ENCODE measurements at places on chromosomes 1 and 21. TPM values are rescaled to one million over a fixed set of nuclear protein-coding genes. Genes with fewer than 3 reads are reported as not detected.

The SMYD2 gene
- 161 TPM for total RNA-seq

- H3K36me3 ChIP-seq: no peaks in the 10 kb centered on the region
- H3K27me3 ChIP-seq: no peaks in the 10 kb centered on the region
- no peak overlapping the region for H3K4me3 ChIP-seq
- H3K27ac ChIP-seq: no peak overlapping the region
Measured at GRCh38 chr1:150065184-150065871, 2.2 kb upstream of the VPS45 start.

DNA sequence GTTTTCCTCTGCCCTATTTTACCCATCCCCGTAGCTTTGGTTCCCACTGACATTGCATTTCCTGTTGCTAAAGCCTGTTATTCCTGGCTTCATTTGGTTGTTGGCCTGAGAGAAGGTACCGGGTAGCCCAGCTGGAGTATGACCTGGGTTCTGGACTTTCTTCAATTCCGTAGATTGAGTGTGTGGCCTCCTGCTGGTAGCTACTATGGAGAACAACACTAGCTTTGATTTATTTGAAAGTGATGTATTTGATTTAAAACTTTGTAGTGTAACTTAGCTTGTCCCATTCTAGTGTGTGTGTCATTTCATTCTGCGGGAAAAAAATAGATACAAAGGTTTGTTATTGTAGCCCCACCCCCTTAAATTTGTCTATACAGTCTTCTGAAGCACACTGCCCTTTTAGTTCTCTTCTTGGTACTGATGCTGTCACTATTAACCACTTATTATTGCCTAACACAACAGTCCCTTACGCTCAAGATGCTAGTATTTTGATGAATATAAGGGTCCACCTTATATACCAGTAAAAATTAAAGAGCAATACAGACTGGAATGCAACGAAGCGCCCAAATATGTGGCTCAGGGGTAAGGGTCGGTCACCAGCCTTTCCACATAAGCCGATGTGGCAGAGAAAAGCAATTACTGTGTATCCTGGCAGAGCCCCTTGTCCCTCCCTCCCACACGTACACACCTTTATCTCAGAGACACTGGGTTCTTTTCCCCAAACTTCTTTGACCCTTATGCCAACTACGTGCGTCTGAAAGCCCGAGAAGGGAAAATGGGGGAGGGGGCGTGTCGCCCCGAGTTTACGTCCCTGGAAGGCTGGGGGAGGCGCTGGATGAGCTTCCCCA is 643 bp upstream of the MOV10 start:
- peak overlapping the region; percentile 53 for H3K4me3 ChIP-seq
- H3K36me3 ChIP-seq: no peaks in the 10 kb centered on the region
- peaks cover 14% of the 10 kb centered on the region for H3K4me1 ChIP-seq
- H3K27ac ChIP-seq: peak overlapping the region; percentile 98

DNA sequence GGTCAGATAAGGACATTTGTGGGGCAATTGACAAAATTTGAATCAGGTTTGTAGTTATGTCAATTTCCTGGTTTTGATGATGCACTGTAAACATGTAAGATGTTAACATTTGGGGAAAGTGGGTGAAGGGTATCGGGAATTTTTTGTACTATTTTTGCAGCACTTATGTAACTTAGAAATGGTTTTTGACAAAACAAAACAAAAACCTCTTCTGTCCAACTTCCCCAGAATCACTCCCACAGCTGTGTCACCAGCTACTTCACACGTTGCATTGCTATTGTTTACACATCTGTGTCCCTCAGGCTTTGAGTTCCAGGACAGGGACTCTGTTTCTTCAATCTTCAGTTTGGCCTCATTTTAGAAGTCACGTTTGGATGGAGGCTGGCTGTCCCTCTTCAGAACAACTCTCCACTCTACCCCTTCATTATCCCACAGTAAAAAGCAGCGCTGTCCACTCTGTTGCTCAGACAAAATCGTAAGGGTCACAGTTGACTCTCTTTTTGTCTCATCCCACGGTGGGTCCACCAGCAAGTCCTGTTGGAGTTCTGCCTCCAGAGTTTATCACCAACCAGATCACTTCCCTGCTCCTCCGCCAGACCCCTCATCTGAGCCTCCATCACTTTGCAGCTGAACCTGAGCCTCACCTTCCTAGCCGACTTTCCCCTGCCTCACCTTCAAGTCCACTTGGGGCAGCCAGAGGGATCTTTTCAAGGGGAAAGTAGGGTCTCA is 63.2 kb downstream of the NENF start:
- no peaks in the 10 kb centered on the region for H3K36me3 ChIP-seq
- H3K27ac ChIP-seq: no peak overlapping the region
- no peak overlapping the region for H3K4me3 ChIP-seq
- DNase-seq: no peak
- H3K4me1 ChIP-seq: peaks cover 5% of the 10 kb centered on the region

DNA sequence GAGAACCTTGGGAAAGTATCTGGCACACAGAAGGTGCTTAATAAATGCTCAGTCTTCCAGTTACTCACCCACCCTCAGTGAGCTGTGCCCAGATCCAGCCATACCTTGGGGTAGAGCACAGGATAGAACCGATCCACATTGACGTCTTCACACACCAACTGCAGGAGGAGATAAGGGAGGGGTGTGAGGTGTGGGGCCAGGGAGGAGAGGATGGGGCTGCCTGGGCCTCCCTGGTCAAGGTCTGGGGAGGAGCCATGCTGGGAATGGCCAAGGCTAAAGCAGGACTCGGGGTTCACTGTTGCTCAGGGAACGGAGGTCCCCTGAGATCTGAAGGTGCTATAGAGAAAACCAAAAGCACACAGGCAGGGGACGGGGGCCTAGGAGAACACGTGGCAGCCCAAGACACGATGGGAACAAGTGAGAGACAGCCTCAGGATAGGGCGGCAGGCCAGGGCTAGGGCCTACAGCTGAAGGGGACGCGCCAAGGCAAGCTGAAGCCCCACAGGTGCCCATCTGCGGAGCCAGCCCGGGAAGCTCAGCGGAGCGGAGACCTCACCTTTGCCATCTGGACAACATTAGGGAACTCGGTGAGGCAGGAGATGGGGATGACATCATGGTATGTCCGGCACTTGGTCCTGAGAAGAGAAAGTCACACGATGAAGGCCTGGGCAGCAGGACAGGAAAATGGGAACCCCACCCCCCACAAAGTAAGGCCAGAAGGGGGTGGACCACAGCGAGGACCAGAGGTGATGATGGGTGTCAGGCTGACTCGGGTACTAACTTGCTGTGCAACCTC is 55.9 kb downstream of the RAP1GAP start:
- H3K4me1 ChIP-seq: peaks cover 10% of the 10 kb centered on the region
- H3K4me3 ChIP-seq: no peak overlapping the region
- no peaks in the 10 kb centered on the region for H3K36me3 ChIP-seq
- no peak for DNase-seq
- no peaks in the 10 kb centered on the region for H3K27me3 ChIP-seq
- no peak overlapping the region for H3K27ac ChIP-seq

- H3K27ac ChIP-seq: no peak overlapping the region
- no peak for DNase-seq
- no peaks in the 10 kb centered on the region for H3K27me3 ChIP-seq
Measured at GRCh38 chr1:68442822-68443556, 6.8 kb downstream of the RPE65 start.

- no peak overlapping the region for H3K4me3 ChIP-seq
- no peak for DNase-seq
- no peak overlapping the region for H3K27ac ChIP-seq
- no peaks in the 10 kb centered on the region for H3K4me1 ChIP-seq
- H3K36me3 ChIP-seq: no peaks in the 10 kb centered on the region
Measured at GRCh38 chr1:53417074-53417511, 42.1 kb upstream of the DMRTB1 start.

The SPAG17 gene
- not detected for total RNA-seq

DNA sequence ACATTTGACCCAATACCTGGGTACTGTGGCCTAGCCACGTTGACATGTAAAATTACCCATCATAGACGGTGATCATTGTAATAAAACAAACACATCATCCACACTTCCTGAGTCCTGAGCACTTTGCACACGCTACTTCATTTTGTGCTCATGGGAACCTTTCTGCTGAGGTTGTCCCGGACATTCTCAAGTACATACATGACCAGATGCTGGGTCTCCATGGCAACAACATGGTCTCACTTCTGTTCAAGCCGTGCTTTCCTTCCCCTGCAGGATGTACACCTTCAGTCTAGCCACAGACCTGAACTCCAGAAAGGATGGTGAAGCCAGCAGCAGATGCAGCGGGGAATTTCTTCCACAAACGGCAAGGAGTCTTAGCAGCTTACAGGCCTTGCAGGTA is 22.7 kb downstream of the UBASH3A start:
- H3K36me3 ChIP-seq: no peaks in the 10 kb centered on the region
- no peaks in the 10 kb centered on the region for H3K27me3 ChIP-seq
- H3K4me3 ChIP-seq: no peak overlapping the region
- no peaks in the 10 kb centered on the region for H3K4me1 ChIP-seq

- no peak for DNase-seq
- H3K27me3 ChIP-seq: no peaks in the 10 kb centered on the region
- no peaks in the 10 kb centered on the region for H3K4me1 ChIP-seq
- H3K4me3 ChIP-seq: no peak overlapping the region
- no peaks in the 10 kb centered on the region for H3K36me3 ChIP-seq
Measured at GRCh38 chr1:20031836-20032235, 38.2 kb upstream of the PLA2G5 start.

DNA sequence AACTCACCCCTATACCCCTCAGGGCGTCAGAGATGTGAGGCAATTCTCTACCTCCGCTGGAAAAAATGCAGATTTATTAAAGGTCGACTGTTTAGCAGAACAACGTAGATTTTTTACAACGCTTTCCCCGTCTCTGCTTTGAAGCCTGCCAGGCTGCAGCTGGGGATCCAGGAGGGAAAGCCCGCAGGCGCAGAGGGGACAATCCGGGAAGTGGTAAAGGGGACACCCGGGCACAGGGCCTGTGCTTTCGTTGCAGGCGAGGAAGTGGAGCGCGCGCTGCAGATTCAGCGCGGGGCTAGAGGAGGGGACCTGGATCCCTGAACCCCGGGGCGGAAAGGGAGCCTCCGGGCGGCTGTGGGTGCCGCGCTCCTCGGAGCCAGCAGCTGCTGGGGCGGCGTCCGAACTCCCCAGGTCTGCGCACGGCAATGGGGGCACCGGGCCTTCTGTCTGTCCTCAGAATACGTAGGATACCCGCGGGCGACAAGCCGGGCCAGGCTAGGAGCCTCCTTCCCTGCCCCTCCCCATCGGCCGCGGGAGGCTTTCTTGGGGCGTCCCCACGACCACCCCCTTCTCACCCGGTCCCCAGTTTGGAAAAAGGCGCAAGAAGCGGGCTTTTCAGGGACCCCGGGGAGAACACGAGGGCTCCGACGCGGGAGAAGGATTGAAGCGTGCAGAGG is 5.5 kb downstream of the SIM2 start:
- no peak overlapping the region for H3K27ac ChIP-seq
- H3K27me3 ChIP-seq: no peaks in the 10 kb centered on the region
- no peaks in the 10 kb centered on the region for H3K36me3 ChIP-seq

DNA sequence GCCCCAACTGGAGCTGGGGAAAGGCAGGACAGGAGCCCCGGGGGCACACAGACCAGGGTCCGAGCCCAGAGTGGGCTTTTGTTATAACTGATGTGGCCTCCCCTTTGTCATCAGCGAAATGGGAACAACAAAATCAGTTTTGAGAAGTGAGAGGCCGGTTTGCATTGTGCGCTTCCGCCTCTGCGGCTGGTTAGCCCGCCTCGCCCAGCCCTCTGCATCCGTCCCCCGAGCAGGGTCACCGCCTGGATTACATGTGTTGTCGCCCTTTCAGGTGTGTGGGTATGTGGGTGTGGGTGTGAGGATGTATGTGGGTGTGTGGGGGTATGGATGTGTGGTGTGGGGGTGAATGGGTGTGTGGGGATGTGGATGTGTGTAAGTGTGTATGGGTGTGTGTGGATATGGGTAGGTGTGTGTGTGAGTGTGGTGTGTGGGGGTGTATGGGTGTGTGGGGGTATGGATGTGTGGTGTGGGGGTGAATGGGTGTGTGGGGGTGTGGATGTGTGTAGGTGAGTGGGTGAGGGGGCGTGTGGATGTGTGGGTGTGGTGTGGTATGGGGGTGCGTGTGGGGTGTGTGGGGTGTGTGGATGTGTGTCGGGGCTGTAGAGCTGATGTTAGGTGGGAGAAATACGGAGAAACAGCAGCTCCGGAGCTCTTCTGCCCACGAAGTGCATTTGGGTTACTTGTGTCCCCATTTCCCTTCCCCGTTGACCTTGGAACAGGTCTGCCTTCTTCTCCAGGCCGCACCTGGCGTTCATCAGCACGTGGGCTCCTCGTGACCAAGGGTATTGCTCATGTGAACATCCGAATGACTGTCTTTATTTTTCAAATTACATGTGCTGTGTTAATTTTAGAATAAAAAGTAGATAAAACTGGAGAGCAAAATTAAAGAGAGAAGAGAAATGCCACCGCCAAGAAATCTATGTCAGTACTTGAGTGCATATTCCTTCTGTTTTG is 67.6 kb downstream of the FHAD1 start:
- no peak for DNase-seq
- H3K36me3 ChIP-seq: no peaks in the 10 kb centered on the region
- H3K4me3 ChIP-seq: no peak overlapping the region
- no peaks in the 10 kb centered on the region for H3K27me3 ChIP-seq

The FDPS gene
- 235 TPM for total RNA-seq

GRCh38 chr1:170674239-170674638 is 10.3 kb downstream of the PRRX1 start:
- no peak for DNase-seq
- no peak overlapping the region for H3K27ac ChIP-seq
- no peaks in the 10 kb centered on the region for H3K27me3 ChIP-seq
- H3K36me3 ChIP-seq: no peaks in the 10 kb centered on the region
- no peaks in the 10 kb centered on the region for H3K4me1 ChIP-seq
- no peak overlapping the region for H3K4me3 ChIP-seq

The FOXO6 gene
- total RNA-seq: 0.59 TPM

- no peak for DNase-seq
- H3K27ac ChIP-seq: no peak overlapping the region
- no peaks in the 10 kb centered on the region for H3K36me3 ChIP-seq
- H3K4me3 ChIP-seq: no peak overlapping the region
Measured at GRCh38 chr1:29224356-29224837, 6.3 kb downstream of the MECR start.

The PAQR7 gene
- total RNA-seq: 22.3 TPM

DNA sequence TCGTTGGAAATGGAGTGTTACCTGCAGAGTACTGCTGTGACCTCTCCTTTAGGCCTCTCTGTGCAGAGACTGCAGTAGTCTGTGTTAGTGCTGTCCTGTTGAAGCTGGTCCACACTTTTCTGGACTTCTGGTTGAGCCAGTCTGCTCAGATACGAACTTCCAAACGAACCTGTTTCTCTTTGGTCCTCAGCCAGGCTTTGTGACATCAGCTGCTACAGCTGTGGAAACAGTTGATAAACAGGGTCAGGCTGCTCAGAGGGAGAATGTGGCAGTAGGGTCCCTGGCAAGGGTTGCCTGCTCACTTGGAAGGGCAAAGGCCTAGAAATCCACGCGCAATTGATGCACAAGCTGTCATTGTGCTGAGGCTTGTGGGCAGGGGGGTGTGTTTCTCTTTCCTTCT is 98.8 kb downstream of the NOS1AP start:
- no peaks in the 10 kb centered on the region for H3K4me1 ChIP-seq
- H3K4me3 ChIP-seq: no peak overlapping the region
- no peaks in the 10 kb centered on the region for H3K36me3 ChIP-seq

- H3K27me3 ChIP-seq: peaks cover 2% of the 10 kb centered on the region
- peak overlapping the region; percentile 64 for H3K4me3 ChIP-seq
- H3K4me1 ChIP-seq: 0 out of 2 replicates have a peak, but pooled peaks cover 10% of the 10 kb centered on the region
- H3K27ac ChIP-seq: no peak overlapping the region
Measured at GRCh38 chr1:243849421-243850201, 432 bp downstream of the AKT3 start.

GRCh38 chr1:3312898-3313575 is 141.4 kb upstream of the ARHGEF16 start:
- no peak overlapping the region for H3K4me3 ChIP-seq
- H3K27ac ChIP-seq: peak overlapping the region; percentile 84
- peaks cover 19% of the 10 kb centered on the region for H3K4me1 ChIP-seq
- no peaks in the 10 kb centered on the region for H3K36me3 ChIP-seq
- DNase-seq: peak; percentile 76

- no peak overlapping the region for H3K4me3 ChIP-seq
- no peaks in the 10 kb centered on the region for H3K4me1 ChIP-seq
- H3K27ac ChIP-seq: no peak overlapping the region
- H3K27me3 ChIP-seq: no peaks in the 10 kb centered on the region
Measured at GRCh38 chr1:22915231-22915630, 57.4 kb downstream of the LACTBL1 start.

Data from Caco-2 (cell line).